GM12878 (cell line): ENCODE measurements at places on chromosomes 5 and 9.

DNA sequence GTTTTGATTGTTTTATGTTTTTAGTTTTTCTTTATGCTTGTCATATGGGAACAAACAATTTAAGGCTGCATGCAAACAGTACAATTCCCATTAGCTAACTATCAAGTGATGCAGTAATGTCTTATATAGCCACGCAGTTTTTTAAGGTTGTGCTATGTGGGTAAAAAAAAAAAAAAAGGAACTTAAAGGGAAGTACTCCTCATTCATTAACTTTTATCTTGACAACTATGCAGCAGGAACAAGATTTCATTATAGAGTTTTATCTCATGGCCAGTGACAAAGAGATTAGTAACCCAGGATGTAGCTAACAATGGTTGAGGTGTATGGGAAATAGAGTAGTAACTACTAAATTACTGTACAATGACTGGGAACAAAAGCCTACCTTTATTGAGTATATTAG, 1008.2 kb upstream of the CDH9 start:
- DNase-seq: no peak

- DNase-seq: no peak
These were observed 81.7 kb upstream of the LRRC70 start for GRCh38 chr5:62496876-62497275.

GRCh38 chr5:115558388-115558956, 13.9 kb upstream of the FEM1C start:
- DNase-seq: no peak

GRCh38 chr5:154205441-154206117, 15.0 kb downstream of the GALNT10 start:
- no peak for DNase-seq

DNA sequence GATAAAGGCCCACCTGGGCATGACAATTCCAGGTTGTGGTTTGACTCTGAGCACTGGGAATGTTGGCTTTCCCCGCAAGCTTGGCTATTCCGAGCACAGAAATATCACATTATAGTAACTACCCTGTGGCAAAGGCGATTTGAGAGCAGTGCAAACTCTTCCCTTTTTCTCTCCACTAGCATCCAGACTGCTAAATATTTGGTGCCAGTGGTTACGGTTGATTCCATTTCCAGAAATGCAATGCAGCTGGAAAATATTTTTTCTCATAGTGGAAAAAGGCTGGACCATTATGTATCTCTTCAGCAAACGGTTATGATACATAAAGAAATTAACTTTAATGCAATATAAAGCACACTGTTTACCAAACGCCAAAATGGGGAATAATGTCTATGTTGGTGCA, 158.0 kb downstream of the ENC1 start:
- no peak for DNase-seq

DNA sequence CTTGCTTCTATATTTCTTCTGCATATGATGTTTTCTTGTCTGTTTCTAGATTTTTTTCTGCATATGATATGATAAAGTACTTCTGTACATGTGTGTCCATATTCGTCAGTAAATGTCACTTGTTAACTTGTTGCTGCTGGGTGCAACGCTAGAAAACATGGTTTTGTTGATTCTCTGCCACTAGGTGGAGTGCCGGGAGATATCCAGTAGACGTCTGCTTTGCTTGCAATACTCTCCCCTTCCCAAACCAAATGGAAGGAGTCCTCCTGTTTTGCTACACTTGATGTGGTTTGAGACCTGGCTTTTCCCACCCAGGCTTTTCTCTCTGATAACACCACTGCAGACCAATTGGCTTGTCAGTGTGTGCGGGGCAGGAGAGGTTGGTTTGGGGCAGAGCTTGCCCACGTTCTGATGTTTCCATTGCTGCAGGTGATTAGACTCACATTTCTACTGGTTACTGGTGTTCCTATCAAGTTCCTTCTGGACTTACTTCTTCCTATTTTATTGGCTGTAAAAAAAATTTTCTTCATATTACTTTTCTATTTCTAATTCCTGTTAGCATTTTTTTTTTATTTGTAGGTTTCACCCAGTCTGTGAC, 900.0 kb upstream of the CDH10 start:
- DNase-seq: peak; percentile 13

DNA sequence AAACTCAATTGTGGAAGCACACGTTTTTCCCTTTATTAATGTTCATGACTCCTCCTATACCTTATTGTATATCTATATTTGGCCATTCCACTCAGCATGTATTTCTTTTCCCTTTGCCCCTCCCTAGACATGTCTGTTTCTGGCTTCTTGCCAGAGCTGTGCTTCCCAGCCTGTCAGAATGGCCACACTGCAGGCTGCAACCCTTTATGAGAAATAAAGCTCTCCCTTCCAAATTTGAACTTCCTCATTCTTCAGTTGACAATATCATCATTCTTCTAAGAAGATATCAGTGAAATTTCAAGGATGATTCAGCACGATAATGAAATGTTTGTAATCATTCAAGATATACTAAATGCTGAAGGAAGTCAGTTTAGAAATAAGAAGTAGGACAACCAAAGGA, 107.6 kb upstream of the PRSS3 start:
- DNase-seq: no peak

- DNase-seq: no peak
These were observed 6.8 kb downstream of the AMBP start for GRCh38 chr9:114071197-114071795.

DNA sequence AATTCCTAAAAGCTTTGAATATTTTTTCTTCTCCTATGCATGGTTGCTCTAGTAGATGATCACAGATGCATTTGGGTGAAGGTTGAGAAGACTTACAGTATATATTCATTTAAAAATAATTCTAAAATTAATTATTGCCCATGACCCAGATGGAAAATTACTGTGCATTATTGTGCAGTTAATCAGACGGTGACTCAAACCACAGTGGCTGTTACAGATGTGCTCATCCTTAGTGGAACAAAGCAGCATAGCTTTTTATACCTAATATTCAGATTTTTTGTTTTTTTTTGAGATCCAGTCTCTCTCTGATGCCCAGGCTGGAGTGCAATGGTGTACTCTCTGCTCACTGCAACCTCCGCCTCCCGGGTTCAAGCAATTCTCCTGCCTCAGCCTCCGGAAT, 10.7 kb downstream of the OR2V1 start:
- DNase-seq: no peak

DNA sequence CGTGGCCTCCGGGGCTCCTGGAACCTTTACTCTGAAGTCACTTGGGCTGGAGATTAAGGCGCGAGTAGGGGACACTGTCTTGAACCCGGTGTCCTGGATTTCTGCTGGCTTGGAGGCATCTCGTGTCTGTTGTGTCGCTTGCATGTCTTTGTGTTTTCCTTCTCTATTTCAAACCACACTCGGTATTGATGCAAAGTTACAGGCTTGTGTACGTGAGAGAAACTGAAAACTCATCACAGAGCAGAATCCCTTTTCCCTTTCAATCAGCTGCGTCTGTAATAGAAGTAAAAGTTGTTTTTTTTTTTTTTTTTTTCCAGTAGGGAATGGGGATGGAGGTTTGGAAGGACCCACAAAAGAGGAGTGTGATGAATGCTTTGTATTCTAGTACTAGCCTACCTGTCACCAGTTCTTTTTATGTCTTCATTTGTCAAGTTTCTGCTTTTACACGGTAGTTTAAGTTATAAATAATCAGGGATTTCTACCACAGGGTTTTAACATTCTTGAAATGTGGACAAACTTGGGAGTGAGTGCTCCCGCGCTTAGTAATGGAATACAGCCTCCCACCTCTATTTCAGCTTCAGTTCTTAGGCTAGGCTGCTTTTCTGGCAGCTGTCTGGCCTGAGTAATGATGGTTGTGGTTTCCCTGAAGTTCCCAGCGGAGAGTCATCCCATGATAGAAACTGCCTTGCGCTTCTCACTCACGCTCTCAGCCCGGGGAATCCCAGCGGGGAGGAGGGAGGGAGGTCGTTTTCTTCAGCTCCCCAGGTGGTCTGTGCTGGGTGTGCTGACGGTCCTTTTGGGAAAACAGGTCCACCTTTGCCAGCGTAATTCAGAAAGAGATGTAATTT, 763 bp downstream of the TJP2 start:
- DNase-seq: peak; percentile 74

DNA sequence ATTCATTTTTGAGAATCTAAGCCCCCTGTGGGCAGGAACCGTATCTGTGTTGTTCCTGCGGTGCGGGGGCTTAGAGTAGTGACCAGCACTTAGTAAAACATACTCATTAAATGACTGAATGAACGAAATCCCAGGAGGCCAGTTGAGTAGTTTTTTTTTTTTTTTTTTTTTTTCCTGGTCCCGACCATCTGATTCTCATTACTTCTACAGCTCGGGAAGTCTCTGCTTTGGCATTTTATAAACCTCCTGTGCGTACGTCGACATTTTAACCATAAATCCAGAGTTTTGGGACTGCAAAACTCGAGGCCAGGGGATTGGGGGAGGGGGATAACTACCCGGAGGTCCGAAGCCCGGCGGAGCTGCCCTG, 31.5 kb upstream of the SPRY4 start:
- DNase-seq: no peak

GRCh38 chr9:130172858-130173665, 858 bp downstream of the NCS1 start:
- no peak for DNase-seq

- no peak for DNase-seq
These were observed 87.8 kb downstream of the RXRA start for GRCh38 chr9:134413890-134414623.

DNA sequence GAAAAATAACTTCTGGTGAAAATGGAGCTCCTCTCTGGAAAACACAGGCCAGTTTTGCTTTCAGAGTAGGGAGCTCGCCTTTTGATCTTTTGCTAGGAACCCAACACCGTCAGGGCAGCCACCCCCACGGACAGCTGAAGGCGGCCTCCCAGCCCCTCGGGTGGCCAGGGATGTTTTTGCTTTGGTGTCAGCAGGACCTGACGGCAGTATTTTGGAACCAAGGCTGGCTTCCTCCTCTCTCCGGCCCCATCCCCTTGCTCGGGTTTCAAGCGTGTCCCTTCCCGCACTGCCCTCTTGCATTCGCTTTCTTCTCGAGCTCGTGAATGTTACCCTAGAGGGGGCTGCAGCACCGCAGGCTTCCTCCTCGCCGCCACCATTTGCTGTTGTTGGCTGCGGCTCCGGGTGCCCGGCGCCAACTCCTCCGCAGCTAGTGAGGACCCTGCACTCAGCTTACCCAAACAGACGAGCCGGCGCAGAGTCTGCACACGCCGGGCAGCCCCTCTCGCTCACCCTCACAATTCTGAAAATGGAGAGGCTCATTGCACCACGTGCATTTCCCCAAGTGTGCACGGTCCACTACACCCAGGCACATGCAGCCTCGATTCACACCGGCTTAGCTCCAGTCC, 35.5 kb upstream of the ADAMTSL1 start:
- no peak for DNase-seq

GRCh38 chr9:125545845-125546244, 161.2 kb downstream of the MAPKAP1 start:
- no peak for DNase-seq

GRCh38 chr5:2836133-2836532, 84.7 kb upstream of the IRX2 start:
- no peak for DNase-seq

- no peak for DNase-seq
These were observed 2031.7 kb downstream of the EFNA5 start for GRCh38 chr5:105639068-105639467.

DNA sequence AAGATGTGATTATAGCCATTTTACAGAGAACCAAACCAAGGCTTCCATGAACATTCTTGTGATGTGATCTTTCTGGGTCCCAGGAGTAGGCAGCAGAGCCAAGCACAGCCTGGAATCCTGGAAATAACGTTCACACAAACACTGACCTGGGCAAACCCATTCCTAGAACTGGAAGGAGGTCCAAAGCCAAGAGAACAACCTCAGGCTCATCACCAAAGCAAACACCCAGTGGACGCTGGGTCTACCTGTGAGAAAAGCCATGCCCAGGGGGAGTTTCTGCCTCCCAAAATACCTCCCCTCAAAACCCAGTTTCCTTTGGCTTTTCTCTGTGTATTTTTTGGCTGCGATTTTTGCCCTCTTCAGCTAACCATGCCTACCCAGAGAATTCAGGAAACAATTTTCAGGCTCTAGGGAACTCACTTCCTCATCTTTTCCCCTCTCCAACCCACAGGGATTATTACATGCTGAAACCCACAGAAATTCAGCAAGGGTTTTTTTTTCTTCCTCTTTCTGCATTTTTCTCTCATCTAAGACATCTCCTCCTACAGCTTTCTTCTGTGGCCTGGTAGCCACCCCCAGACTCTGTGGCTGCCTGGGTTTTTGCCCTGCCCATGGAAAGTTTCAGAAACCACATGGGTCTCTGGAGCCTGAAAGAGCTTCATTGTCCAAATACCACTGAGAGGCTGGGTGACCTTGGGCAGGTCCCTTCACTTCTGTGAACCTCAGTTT, 75.0 kb downstream of the TNC start:
- DNase-seq: peak; percentile 5

- no peak for DNase-seq
These were observed 306.9 kb upstream of the SMARCA2 start for GRCh38 chr9:1708219-1708618.

GRCh38 chr5:150213530-150213929, 23.7 kb downstream of the SLC6A7 start:
- DNase-seq: no peak

DNA sequence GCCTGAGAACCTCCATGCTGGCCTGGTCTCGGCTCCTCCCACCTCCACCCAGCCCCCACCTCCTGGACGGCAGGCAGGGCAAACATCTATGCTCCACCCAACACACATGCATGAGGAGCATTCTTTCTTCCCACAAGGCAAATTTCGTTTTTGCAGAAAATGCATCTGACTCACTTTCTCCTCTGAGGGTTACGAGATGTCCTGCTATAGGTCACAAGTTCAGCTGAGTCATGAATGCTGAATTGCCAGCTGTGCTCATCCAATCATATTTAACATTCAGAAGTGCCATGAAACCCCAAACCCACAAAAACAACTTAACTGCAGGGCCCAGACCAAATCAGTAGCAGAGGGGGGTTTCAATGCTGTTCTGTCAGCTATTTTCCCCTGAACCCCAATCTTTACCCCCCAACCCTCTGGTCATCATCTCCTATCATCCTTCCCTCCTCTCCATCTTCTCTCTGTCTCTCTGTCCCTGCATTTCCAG, 39.0 kb upstream of the OSMR start:
- peak; percentile 9 for DNase-seq

- peak; percentile 63 for DNase-seq
These were observed at the start of gene NIPSNAP3A for GRCh38 chr9:104747565-104748358. TSS of gene NIPSNAP3A (plus strand) at chr9:104747683. CDS start at chr9:104747793, 110 bp downstream.

GRCh38 chr5:119212676-119213075, 141.8 kb downstream of the DMXL1 start:
- DNase-seq: no peak

- DNase-seq: no peak
These were observed 9.3 kb downstream of the PCDHGA12 start for GRCh38 chr5:141439411-141440141.
